Right atrium auricular region (tissue), 2 donors: ENCODE measurements at places on chromosomes 2 and 18. TPM values are rescaled to one million over a fixed set of nuclear protein-coding genes. Genes with fewer than 3 reads are reported as not detected.

The CAVIN2 gene
- 263 TPM for total RNA-seq

The C18orf54 gene
- 0.41 TPM for total RNA-seq

The IDH1 gene
- 26.6 TPM for total RNA-seq

The DCDC2C gene
- total RNA-seq: not detected

The TRAPPC8 gene
- 27.2 TPM for total RNA-seq

The ANKRD53 gene
- 0.78 TPM for total RNA-seq

The PLGLB1 gene
- not detected for total RNA-seq

The STK11IP gene
- total RNA-seq: 6.6 TPM

The RAX gene
- total RNA-seq: not detected

The COL3A1 gene
- total RNA-seq: 608 TPM

The DSEL gene
- total RNA-seq: 4.7 TPM

The ABI2 gene
- total RNA-seq: 41.5 TPM

The UGT1A7 gene
- total RNA-seq: not detected

DNA sequence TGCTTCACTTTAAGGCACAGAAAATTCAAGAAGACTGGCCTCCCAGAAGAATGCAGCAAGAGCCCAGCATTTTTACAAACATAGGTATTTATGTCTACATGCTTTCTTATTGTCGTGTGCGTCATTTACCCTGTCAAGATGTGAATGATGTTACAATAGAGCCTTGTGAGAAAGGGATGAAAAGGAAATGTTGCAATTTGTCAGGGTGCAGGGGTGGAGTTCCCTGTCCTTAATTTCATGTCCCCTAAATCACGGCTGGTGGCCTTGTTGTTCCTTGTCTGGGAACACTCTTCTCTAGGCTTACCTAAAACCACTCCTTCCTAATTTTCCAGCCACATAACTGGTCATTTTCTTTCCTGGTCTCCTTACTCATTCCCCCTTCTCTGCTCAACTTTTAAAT is 194.2 kb downstream of the TXNL1 start:
- no peak overlapping the region for H3K27ac ChIP-seq
- DNase-seq: no peak
- peaks cover 5% of the 10 kb centered on the region for H3K4me1 ChIP-seq
- H3K36me3 ChIP-seq: no peaks in the 10 kb centered on the region

DNA sequence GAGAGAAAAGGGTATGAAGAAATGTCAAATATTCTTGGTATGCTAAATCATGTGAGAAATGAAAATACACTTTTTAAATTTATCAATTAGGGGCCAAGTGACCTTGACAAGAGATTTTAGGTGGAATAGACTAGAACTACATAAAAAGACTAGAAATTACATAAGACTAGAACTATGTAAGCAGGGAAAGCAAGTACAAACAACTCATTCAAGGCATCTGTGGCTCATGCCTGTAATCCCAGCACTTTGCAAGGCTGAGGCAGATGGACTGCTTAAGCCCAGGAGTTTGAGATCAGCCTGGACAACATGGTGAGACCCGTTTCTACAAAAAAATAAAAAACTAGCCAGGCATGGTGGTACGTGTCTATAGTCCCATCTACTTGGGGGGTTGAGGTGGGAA is 20.3 kb downstream of the SF3B1 start:
- no peak overlapping the region for H3K27ac ChIP-seq
- H3K4me3 ChIP-seq: no peak overlapping the region
- no peaks in the 10 kb centered on the region for H3K27me3 ChIP-seq
- H3K36me3 ChIP-seq: peaks cover 88% of the 10 kb centered on the region

- no peaks in the 10 kb centered on the region for H3K27me3 ChIP-seq
- no peak overlapping the region for H3K4me3 ChIP-seq
- no peak for DNase-seq
- H3K4me1 ChIP-seq: no peaks in the 10 kb centered on the region
- no peaks in the 10 kb centered on the region for H3K36me3 ChIP-seq
Measured at GRCh38 chr2:55968941-55969340, 45.4 kb upstream of the EFEMP1 start.

DNA sequence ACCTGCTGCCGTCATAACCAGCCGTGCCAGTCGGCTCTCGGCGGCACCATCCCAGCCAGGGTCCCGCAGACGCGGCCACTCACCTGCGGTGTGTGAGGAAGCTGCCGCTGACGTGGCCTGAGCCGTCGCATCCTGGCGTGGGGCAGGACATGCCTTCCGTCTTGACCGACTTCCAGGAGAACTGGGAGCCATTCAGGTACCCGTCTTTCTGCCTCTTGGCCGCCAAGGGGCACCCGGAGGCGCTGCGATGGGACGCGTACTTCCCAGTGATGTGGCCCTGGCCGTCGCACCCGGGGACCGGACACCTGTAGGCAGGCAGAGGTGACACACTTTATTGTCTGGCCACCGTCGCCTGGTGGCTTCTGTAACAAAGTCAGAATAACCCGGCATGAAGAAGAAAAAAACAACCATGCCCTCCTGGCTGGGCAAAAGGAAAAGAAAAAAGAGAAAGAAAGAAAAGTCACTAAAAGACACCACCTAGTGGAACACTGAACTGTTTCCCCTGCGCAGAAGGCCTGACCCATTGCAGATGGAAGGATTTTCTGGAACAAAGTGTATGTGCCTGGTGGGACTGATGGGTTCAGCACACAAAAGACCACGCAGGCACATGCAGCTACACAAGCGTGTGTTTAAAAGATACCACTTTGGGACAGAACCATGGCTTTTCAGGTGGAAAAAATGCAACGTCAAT is 94.9 kb upstream of the PXDN start:
- H3K27ac ChIP-seq: no peak overlapping the region
- H3K4me3 ChIP-seq: no peak overlapping the region
- H3K27me3 ChIP-seq: no peaks in the 10 kb centered on the region
- H3K36me3 ChIP-seq: no peaks in the 10 kb centered on the region

DNA sequence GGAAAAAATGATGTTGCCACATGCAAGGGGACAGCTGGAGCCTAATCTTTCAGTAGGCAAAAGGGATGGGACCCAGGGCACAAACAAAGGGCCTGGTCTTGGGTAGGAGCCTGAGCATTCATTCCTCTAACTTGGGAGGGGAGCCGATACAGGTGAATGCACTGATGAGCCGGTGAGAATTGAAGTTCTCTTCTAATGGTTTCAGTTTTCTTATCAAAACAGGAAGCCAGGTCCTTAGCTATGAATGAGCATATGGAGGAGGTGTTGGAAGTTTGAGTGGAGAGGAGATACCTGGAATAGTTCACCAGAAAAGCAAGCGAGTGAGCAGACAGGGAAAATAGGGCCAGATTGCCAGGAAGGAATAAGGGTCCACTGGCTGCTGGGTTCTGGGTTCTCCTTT is 10.1 kb downstream of the DPP4 start:
- no peak overlapping the region for H3K27ac ChIP-seq
- H3K36me3 ChIP-seq: no peaks in the 10 kb centered on the region
- H3K27me3 ChIP-seq: no peaks in the 10 kb centered on the region
- no peaks in the 10 kb centered on the region for H3K4me1 ChIP-seq
- no peak overlapping the region for H3K4me3 ChIP-seq
- DNase-seq: no peak

GRCh38 chr2:48939232-48939631 is 183.7 kb upstream of the LHCGR start:
- no peaks in the 10 kb centered on the region for H3K36me3 ChIP-seq
- no peaks in the 10 kb centered on the region for H3K4me1 ChIP-seq
- no peak overlapping the region for H3K4me3 ChIP-seq
- no peaks in the 10 kb centered on the region for H3K27me3 ChIP-seq

- no peaks in the 10 kb centered on the region for H3K4me1 ChIP-seq
- no peak for DNase-seq
- peaks cover 60% of the 10 kb centered on the region for H3K36me3 ChIP-seq
- no peak overlapping the region for H3K4me3 ChIP-seq
- no peaks in the 10 kb centered on the region for H3K27me3 ChIP-seq
Measured at GRCh38 chr2:216195565-216196029, 86.4 kb downstream of the XRCC5 start.

GRCh38 chr18:2687390-2688001 is 32.0 kb downstream of the SMCHD1 start:
- H3K4me1 ChIP-seq: no peaks in the 10 kb centered on the region
- peaks cover 45% of the 10 kb centered on the region for H3K36me3 ChIP-seq
- H3K27me3 ChIP-seq: no peaks in the 10 kb centered on the region
- no peak overlapping the region for H3K27ac ChIP-seq
- H3K4me3 ChIP-seq: no peak overlapping the region

GRCh38 chr2:69777786-69778105 is 35.8 kb downstream of the ANXA4 start:
- H3K4me3 ChIP-seq: no peak overlapping the region
- H3K36me3 ChIP-seq: no peaks in the 10 kb centered on the region
- H3K27ac ChIP-seq: no peak overlapping the region
- DNase-seq: no peak
- peaks cover 7% of the 10 kb centered on the region for H3K4me1 ChIP-seq

GRCh38 chr2:233817361-233817911 is 36.9 kb downstream of the HJURP start:
- H3K36me3 ChIP-seq: no peaks in the 10 kb centered on the region
- H3K27me3 ChIP-seq: no peaks in the 10 kb centered on the region
- no peaks in the 10 kb centered on the region for H3K4me1 ChIP-seq
- H3K27ac ChIP-seq: no peak overlapping the region

GRCh38 chr2:21256006-21256405 is 132.2 kb downstream of the TDRD15 start:
- H3K4me1 ChIP-seq: peaks cover 10% of the 10 kb centered on the region
- DNase-seq: peak; percentile 73
- no peak overlapping the region for H3K4me3 ChIP-seq

- H3K4me3 ChIP-seq: peak overlapping the region; percentile 27
- no peaks in the 10 kb centered on the region for H3K4me1 ChIP-seq
- H3K27me3 ChIP-seq: peaks cover 87% of the 10 kb centered on the region
- H3K27ac ChIP-seq: no peak overlapping the region
Measured at GRCh38 chr2:63055226-63056106, 4.8 kb downstream of the OTX1 start.

DNA sequence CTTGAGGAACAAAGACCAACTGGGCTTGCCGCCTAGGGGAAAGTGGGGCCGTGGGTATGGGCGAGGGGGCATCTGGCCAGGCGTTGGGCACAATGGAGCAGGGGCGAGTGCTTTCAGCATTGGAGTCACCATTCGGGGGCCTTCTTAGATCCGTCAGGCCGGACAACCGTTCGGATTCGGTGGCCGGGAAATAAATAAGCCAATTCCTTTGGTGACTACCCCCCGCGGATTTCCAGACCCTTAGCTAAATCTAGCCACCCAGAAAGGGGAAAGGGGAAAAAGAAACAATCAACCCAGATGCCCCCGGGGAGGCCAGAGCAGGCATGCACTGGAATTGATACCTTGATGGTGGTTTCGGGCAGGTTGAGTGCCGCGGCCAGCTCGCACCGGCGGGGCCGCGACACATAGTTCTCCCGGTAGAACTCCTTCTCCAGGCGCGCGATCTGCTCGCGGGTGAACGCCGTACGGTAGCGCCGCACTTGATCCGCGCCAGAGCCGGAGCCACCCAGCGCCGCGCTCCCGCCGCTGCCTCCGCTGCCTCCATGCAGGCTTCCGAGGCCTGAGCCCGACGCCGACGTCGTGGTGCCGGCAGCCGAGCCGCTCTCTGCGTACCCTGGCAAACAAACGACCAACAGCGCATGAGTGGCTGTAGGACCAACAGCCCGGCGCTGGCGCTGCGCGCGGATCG is 1.8 kb downstream of the EVX2 start:
- H3K27ac ChIP-seq: no peak overlapping the region
- no peak overlapping the region for H3K4me3 ChIP-seq
- peaks cover 72% of the 10 kb centered on the region for H3K27me3 ChIP-seq
- H3K4me1 ChIP-seq: no peaks in the 10 kb centered on the region
- no peaks in the 10 kb centered on the region for H3K36me3 ChIP-seq

GRCh38 chr2:98172951-98173350 is 86.0 kb downstream of the VWA3B start:
- no peaks in the 10 kb centered on the region for H3K4me1 ChIP-seq
- DNase-seq: peak; percentile 30
- H3K27me3 ChIP-seq: no peaks in the 10 kb centered on the region
- no peak overlapping the region for H3K27ac ChIP-seq

DNA sequence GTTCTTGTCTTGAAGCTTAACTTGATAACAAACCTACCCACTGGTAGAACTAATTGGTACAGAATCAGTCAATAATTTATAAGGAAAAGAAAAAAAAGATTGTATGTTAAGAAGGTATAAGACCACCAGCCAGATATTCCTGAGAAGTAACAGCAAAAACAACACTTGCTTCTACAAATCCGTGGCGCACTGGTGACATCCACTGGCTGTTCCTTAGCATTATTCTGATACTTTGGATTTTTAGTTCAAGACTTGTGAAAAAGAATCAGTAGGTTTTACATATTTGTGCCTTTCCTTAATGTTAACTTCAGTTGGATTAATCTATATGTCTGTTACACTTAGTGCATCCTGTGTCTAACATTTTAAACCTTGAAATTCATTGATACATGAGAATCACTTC is 141.8 kb downstream of the GRB14 start:
- no peak overlapping the region for H3K4me3 ChIP-seq
- no peaks in the 10 kb centered on the region for H3K36me3 ChIP-seq
- H3K27ac ChIP-seq: no peak overlapping the region
- DNase-seq: no peak
- no peaks in the 10 kb centered on the region for H3K4me1 ChIP-seq

GRCh38 chr18:24602201-24602600 is 141.8 kb downstream of the HRH4 start:
- no peak overlapping the region for H3K4me3 ChIP-seq
- no peak overlapping the region for H3K27ac ChIP-seq
- H3K27me3 ChIP-seq: no peaks in the 10 kb centered on the region
- DNase-seq: no peak

DNA sequence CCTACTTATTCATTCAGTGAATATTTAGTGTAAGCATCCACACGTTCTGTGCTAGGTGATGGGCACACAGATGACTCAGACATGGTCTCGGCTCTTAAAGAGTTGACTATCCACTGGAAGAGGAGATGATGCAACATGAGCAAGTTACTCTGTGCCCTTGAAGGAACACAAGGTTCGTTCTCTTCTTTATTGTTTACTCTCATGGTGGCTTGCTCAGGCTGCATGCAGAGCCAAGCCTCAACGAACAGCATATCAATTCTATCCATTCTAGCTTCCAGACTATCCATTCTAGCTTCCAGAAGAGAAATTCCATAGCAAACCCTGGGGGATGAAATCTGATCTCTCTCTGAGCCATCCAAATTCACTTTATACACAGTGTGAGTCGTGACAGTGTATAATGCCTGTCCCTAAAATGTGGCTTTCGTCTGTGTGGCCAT is 68.1 kb upstream of the CTAGE1 start:
- H3K27me3 ChIP-seq: no peaks in the 10 kb centered on the region
- no peak for DNase-seq
- peak overlapping the region; percentile 19 for H3K27ac ChIP-seq
- H3K4me3 ChIP-seq: no peak overlapping the region

DNA sequence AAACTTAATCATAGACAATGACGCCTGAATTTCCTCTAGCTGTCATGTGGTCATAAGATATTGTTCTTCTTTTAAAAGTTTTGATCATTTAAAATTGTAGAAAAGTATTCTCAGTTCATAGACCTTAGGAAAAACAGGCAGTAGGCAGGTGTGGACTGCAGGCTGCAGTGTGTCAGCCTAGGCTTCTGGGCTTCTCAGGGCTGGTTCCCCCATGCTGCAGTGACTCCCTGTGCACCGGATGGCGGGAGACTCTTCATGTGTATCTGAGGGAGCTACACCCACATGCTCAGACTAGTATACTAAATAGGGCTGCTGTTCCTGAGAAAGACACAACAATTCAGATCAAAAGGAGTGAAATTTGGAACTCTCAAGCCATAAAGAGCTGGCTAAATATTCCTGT is 72.4 kb downstream of the PXDN start:
- no peak overlapping the region for H3K27ac ChIP-seq
- no peak overlapping the region for H3K4me3 ChIP-seq
- no peaks in the 10 kb centered on the region for H3K27me3 ChIP-seq
- no peaks in the 10 kb centered on the region for H3K4me1 ChIP-seq

- no peak overlapping the region for H3K27ac ChIP-seq
- H3K4me1 ChIP-seq: no peaks in the 10 kb centered on the region
- H3K4me3 ChIP-seq: no peak overlapping the region
- H3K27me3 ChIP-seq: no peaks in the 10 kb centered on the region
Measured at GRCh38 chr2:144559681-144560080, 39.8 kb upstream of the ZEB2 start.
